ENCODE measurements at places on chromosomes 12 and 14. TPM values are rescaled to one million over a fixed set of nuclear protein-coding genes. Genes with fewer than 3 reads are reported as not detected.

- no peak for DNase-seq
- H3K36me3 ChIP-seq, result no peaks in the 10 kb centered on the region
- no peaks in the 10 kb centered on the region for H3K4me1 ChIP-seq
- H3K4me3 ChIP-seq, result no peak overlapping the region
- no peaks in the 10 kb centered on the region for H3K27me3 ChIP-seq
- no peak overlapping the region for H3K27ac ChIP-seq
Measured at GRCh38 chr14:82180139-82180538, 646.5 kb upstream of the SEL1L start.

DNA sequence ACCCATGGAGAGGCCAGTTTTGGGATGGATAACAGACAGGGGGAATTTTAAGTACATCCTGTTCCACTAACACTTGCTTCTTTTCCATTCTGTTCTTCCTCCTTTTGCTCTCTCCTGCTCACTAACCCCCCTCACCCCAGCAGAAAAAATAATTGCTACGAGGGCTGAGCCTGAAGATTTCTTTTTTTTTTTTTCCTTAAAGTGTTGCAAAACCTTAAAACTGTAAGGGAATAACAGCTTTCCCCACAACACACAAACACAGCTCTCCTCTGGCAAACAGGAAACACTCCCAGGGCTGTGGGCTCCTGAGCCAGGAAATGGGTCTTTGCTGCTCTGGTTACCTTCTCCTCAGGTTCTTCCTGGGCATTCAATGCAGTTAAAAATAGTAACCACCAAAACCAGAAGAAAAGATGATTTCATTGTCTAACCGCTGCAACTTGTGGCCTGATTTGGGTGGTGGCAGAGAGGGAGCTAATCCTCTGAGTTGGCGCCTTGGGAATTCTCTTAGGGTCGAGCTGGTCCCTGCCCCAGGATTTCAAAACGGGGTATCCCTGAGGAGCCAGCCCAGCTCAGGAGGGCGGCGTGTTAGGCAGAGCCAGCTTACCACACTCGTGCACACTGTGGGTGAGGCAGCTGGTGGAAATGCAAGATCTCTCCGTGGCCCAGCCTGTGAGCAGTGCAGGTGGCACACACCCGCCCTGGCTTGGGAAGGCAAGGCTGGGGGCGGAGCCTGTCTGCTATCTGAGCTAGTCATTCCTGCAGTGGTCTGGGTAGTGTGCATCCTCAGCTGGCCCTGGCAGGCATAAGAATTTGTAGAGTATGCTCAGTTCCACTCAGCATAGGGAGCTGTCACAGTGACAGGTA is 17.1 kb upstream of the EMP1 start:
- H3K27me3 ChIP-seq, result no peaks in the 10 kb centered on the region
- peak; percentile 55 for DNase-seq
- peaks cover 3% of the 10 kb centered on the region for H3K4me1 ChIP-seq
- H3K27ac ChIP-seq, result no peak overlapping the region
- no peak overlapping the region for H3K4me3 ChIP-seq
- no peaks in the 10 kb centered on the region for H3K36me3 ChIP-seq

GRCh38 chr14:34713681-34714319 is 593 bp downstream of the CFL2 start:
- peak overlapping the region; percentile 85 for H3K4me3 ChIP-seq
- H3K27ac ChIP-seq, result peak overlapping the region; percentile 81

Gene C12orf56
- total RNA-seq, result 0.77 TPM

Gene KRT83
- not detected for total RNA-seq

- H3K36me3 ChIP-seq, result no peaks in the 10 kb centered on the region
- no peak overlapping the region for H3K4me3 ChIP-seq
- DNase-seq, result no peak
- H3K4me1 ChIP-seq, result no peaks in the 10 kb centered on the region
Measured at GRCh38 chr12:49716553-49716952, 9.3 kb upstream of the FMNL3 start.

Gene CD163
- 25.3 TPM for total RNA-seq

DNA sequence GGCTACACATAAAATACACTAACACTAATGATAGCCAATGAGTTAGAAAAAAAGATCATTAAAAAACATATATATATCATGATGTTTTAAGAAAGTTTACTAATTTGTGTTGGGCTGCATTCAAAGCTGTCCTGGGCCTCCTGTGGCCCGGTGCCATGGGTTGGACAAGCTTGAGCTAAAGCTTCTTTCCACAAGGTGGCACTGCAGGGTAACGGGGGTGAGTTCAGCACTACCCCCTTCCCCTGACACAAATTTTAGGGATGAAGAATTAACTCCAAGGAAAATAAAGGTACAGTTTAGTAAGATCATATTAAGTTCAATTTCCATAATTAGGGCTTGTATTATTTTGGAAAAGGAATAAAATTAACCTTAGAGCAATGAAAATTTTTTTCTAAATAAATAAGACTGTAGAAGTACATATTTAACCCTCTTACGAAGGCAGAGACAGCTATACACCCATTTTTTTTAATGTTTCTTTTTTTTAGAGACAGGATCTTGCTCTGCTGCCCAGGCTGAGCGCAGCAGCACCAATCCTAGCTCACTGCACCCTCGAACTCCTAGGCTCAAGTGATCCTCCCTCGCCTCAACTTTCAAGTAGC is 38.9 kb downstream of the PPP1R13B start:
- H3K36me3 ChIP-seq, result no peaks in the 10 kb centered on the region
- no peaks in the 10 kb centered on the region for H3K4me1 ChIP-seq
- DNase-seq, result peak; percentile 87
- H3K27me3 ChIP-seq, result no peaks in the 10 kb centered on the region
- no peak overlapping the region for H3K27ac ChIP-seq

Gene SDR9C7
- total RNA-seq, result not detected

DNA sequence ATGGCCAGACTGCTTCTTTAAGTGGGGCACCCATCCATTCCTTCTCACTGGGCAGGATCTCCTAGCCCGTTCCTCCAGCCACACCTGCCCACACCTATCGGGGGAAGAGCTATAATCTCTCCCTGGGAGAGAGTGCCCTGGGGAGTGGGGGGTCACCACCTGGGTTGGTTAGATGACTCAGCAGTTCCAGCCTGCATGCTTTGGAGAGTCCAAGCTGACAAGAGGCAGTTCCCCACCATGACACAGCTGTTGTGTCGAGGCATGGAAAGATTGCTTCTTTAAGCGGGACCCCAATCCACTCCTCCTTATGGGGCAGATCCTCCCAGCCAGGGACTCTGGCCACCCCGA is 52.6 kb upstream of the PPFIA2 start:
- H3K27me3 ChIP-seq, result no peaks in the 10 kb centered on the region
- H3K36me3 ChIP-seq, result no peaks in the 10 kb centered on the region
- no peak overlapping the region for H3K4me3 ChIP-seq

Gene APOF
- 0.15 TPM for total RNA-seq

Gene CMKLR1
- 3.0 TPM for total RNA-seq

Gene STRN3
- 23.6 TPM for total RNA-seq

DNA sequence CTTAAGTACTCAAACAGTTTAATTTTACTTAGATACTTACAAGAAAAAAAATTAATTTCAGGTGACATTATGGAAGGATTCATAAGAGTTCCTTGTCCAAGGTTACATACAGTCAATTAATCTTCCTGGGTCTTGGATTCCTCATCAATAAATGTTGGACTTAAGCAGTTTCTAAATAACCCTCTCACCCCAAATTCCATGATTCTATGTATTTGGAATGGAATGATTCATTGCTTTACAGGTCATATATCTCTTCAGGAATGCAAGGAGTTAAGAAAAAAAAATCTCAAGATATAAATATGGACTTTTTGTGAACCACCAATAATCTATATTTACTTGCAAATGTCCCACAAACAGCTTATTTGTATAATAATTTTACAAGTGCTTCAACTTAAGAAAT is 84.2 kb upstream of the BMP4 start:
- H3K27ac ChIP-seq, result no peak overlapping the region
- H3K36me3 ChIP-seq, result no peaks in the 10 kb centered on the region
- no peaks in the 10 kb centered on the region for H3K27me3 ChIP-seq
- no peak overlapping the region for H3K4me3 ChIP-seq

DNA sequence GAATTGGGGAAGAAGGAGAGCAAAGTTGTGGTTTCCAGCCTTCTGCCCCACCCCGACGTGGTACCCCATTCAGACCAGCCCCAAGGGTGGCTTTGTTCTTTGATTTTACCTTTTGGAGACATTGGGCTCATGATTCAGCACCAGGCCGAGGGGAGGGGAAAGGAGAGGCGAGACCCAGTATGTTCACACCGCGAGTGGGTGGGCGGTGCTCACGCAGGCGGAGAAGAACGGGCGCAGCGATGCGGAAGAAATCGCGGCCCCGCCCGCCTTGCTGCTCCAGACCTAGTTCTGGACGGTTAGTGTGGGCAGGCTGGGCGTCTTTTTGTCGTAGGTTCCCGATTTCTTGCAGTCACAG is 963 bp downstream of the ATL1 start:
- peak overlapping the region; percentile 61 for H3K4me3 ChIP-seq
- peak overlapping the region; percentile 71 for H3K27ac ChIP-seq
- H3K27me3 ChIP-seq, result no peaks in the 10 kb centered on the region
- no peaks in the 10 kb centered on the region for H3K36me3 ChIP-seq

- no peak overlapping the region for H3K27ac ChIP-seq
- no peaks in the 10 kb centered on the region for H3K4me1 ChIP-seq
- H3K4me3 ChIP-seq, result no peak overlapping the region
- DNase-seq, result no peak
- no peaks in the 10 kb centered on the region for H3K27me3 ChIP-seq
- H3K36me3 ChIP-seq, result no peaks in the 10 kb centered on the region
Measured at GRCh38 chr12:49893753-49894750, 9.6 kb downstream of the FAIM2 start.

Measured in colonic mucosa (tissue), 4 donors.